AG10803 (cell line): ENCODE measurements at places on chromosomes 1 and 21.

DNA sequence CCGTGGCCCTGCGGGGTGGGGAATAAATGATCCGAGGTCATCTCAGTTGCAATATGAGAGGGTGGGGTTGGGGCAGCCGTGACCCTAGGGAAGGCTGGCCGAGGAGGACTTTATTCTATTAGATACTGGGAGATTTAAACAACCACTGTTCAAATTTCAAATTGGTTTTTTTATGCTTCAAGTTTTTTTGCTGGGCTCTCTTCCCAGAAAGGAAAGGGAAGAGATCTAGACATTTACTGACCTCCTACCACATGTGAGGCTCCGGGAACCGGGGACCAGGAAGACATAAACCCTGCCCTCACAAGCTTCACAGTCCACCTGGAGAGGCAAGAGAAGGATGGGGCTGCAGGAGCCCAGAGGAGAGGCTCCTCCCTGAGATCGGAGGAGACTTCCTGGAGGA lies 207.3 kb downstream of the FOXD2 start:
- DNase-seq, result no peak

DNA sequence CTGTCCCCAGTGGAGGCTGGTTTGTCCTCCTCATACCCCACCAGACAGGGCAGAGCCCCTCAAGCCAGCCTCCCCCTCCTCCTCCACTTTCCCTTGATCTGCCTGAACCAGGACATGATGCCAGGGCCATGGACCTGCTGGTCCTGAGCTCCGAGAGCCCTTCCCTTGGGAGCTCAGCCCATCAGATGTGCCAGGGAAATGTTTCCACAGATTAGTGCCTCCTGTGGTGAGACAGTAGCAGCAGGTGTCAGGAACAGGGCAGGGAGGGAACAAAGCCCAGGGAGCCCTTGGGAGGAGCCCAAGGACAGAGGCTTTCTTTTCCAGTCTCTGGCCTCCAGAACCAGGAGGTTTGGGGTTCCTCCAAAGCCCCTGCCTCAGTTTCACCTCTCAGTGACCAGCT lies 14.6 kb upstream of the SLC41A1 start:
- DNase-seq, result no peak

GRCh38 chr1:245880754-245881403 lies 626.2 kb downstream of the SMYD3 start:
- DNase-seq, result peak; percentile 93

DNA sequence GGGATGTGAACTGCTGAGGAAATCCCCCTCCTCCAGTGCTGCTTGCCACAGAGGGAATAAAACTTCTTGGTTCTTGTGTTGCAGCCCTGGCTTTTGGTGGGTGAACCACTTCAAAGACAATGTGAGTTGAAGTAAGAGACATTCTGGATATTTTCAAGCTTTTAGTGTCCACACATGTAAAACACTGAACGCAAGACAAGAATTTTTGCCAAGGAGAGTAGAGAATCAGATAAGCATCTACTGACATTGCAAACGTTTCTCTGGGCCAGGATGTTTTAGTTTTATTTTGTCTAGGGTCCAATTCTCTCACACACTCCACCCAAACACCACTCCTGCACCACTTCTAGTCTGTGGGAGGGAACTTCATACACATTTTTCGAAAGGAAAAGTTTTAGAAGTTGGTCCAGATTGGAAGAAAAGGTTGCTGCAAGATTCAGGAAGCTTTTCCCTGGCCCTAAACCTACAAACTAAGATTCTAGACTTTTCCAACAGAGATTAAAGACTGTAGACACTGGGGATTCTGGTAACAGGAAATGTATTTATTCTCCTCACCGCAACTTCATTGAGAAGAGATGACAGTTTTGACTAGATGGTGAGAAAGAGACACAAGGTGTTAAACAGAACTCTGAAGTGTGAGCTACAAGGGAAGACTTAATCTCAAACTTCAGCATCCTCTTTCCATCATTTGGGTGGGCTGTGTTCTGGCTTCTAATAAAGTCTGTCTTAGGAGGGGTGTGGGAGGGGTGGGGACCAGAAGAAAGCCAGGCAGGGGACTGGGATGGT lies 16.1 kb downstream of the FASLG start:
- peak; percentile 50 for DNase-seq

GRCh38 chr1:55632058-55632457 lies 416.9 kb upstream of the USP24 start:
- DNase-seq, result peak; percentile 80

DNA sequence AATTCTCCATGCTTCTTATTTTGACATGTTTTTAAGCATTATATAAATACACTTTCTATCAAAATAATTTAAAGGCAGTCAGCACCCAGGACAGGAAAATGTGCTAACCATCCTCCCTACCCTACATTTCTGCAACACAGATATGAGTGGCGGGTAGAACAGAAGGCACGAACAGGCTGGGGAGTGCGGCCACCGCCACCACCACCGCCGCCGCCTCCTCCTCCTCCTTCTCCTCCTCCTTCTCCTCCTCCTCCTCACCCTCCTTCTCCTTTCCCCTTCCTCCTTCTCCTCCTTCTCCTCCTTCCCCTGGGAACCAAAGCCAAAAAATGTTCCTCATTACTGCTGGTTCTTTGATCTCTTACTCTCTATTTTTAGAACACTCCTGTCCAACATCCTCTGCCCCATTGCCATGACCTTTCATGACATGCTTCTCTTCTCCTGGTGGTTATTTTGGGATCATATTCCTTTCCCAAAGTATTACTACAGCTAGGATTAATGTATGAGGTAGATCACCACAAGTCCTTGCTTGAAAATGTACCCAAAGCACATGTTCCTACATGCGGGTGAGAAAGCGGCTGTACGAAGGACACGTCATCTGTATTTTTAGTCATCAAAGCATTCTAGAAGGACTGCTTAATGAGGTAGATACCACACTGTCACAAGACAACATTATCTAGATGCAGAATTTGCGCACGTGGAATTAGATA lies 24.5 kb upstream of the CCN1 start:
- no peak for DNase-seq

DNA sequence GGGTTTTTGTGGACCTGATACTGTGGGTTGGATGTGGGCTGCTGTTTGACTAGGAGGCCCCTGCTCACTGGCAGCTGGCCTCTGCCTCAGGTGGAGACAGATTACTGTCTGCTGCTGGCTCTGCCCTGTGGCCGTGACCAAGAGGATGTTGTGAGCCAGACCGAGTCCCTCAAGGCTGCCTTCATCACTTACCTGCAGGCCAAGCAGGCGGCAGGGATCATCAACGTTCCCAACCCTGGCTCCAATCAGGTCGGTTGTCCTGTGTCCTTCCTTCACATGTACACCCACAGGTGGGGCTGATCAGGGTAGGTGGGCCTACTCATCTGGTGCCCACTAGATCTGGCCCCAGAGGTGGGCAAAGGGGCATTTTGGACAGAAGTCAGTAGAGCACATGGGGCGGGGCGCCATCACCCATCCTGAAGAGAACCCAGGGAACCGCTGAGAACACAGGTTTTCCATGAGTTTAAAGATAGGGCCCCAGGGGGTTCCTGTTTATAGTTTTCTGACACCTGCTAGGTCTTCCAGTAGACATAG lies 37.2 kb downstream of the ZBTB17 start:
- no peak for DNase-seq

DNA sequence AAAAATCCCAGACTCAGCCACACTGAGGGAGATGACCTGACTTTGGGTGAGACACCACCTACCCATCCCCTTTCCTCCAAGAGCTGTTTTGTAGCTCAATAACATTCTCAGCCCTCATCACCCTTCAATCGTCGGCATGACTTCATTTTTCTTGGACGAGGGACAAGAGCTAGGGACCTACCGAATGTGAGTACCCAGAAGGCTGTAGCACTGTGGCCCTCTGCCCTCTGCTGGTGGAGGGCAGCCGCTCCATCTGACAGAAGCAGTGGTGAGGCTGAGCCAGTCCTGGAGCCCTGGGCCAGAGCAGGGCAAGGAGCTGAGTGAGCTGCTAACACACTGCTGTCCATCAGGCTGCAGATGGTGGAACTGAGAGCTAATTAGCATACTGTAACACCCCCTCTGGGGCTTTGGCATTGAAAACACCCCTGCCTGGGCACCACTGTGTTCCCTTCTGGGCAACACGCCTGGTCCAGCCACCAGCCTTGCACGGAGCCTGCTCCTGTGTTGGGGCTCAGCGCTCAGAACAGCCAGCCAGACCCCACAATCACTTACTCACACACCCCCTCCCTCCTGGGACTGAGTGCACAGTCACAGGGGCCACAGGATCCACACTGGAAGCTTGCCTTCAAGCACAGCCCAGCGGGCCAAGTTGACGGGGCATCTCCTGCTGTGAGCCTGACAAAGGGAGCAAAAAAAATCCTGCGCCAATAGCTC lies 18.3 kb upstream of the ALPL start:
- peak; percentile 82 for DNase-seq

GRCh38 chr1:24379733-24380315 lies 33.8 kb downstream of the STPG1 start:
- DNase-seq, result peak; percentile 24

DNA sequence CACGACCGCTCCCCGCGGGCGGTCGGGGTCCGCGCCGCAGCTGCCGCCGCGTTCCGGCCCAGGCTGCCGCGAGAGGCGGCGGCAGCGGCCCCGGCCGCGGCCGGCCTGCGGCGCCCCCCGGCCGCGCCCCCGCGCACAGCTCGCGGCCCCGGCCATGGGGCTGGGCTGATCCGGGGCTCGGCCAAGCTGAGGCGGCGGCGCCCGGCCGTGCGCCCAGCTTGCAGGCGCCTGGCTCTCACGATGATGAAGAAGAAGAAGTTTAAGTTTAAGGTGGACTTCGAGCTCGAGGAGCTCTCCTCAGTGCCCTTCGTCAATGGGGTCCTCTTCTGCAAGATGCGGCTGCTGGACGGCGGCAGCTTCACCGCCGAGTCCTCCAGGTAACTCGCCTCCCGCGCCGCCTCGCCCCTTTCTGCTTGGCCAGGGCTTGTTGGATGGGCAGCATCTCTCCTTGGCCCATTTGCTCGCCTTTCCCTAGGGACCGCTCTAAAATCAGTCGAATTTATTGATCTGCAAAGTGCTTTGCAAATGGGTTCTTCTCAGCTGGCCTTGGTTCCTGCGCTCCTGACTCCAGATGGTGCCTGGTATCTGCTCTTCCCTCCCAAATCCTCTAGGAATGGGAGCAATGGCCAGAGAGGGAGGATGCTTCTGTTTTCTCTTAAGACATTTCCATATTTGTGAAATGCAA lies 431 bp downstream of the EEIG2 start:
- peak; percentile 25 for DNase-seq

GRCh38 chr1:7448986-7449385 lies 322.1 kb upstream of the VAMP3 start:
- DNase-seq, result no peak

DNA sequence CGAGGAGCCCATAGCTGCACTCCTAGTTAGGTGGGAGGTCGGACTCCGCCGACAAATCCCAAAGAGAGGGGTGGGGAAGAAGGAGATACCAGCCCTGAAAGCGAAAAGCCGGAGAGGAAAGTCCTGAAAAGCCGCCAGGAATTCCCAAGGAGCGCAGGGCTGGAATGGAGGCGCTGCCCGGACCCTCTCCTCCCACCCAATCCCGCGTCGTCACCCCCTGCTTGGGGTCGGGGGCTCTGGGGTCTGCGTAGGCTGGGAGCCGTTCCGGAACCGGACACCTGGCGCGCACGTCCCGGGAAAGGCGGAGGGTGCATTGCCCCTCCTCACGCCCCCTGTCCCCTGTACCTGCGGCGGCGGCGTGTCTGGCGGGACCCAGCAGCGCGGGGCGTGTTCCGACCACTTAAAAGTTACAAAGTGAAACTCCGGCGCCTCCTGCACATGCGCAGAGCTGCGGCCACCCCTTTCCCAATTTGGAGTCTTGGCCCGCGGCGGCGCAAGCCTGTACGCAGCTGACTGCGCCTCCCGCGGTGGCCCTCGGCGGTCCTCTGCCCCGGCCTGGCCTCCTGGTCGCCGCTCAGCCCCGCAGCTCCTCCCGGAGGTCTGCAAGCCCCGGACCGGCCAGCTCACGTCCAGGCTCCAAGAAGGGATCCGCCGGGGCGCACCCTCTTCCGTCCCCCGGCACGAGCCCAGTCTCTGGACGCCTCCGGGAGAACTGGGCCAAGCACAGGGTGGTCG lies at the start of gene TMEM63A:
Gene TMEM63A (minus strand): TSS at position 422 of the 735 bp plus-strand sequence. CDS start 4,800 bp downstream, outside the sequence.
- DNase-seq, result peak; percentile 82

- no peak for DNase-seq
These were observed 51.9 kb downstream of the COL11A1 start for GRCh38 chr1:103056423-103056822.

- DNase-seq, result peak; percentile 80
These were observed at the start of gene PIGV for GRCh38 chr1:26787706-26788514. Gene PIGV (plus strand): TSS chr1:26787950. CDS start chr1:26790816, 2,866 bp downstream.

DNA sequence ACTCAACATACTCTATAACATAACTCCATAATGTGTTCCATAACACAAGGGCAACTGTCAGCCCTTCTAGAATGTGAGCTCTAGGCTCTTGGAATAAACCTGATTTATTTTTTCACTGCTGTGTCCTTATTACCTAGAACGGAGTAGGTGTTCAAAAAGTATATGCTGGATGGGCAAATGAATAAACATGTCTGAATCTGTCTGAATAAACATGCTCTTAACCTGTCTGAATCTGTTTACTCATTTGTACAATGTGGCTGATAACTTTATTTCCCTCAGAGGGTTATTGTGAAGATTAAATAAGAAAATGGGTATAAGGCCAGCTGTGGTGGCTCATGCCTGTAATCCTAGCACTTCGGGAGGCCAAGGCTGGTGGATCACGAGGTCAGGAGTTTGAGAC lies 42.3 kb downstream of the AZIN2 start:
- DNase-seq, result no peak

GRCh38 chr1:38551318-38552307 lies 308.0 kb downstream of the RRAGC start:
- no peak for DNase-seq

- DNase-seq, result no peak
These were observed 8.3 kb downstream of the DISP3 start for GRCh38 chr1:11487196-11487751.

- DNase-seq, result peak; percentile 70
These were observed 57.7 kb downstream of the ATG4C start for GRCh38 chr1:62841587-62842169.

- no peak for DNase-seq
These were observed 15.4 kb upstream of the RNU1-4 start for GRCh38 chr1:16724718-16725438.

GRCh38 chr1:87123610-87124009 lies 205.1 kb upstream of the LMO4 start:
- no peak for DNase-seq

DNA sequence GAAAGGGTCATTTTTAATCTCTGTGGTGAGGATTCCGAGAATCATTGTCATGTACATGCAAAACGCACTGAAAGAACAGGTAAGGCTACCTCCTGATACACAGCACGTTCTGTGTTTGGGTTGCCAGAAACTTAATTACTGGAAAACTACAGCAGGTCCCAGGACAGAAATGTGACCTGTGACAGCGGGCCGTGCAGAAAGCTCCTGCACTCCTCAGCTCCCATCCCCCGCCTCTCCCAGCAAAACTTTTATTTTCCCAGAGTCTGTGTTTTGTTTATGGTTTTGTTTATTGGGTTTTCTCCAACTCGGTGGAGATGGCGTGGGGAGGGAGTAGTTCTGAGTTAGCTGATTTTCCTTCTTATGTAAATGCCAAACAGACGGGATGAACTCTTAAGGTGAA lies 44.7 kb downstream of the SLC44A3 start:
- peak; percentile 50 for DNase-seq

- peak; percentile 53 for DNase-seq
These were observed 865 bp upstream of the PTPN22 start for GRCh38 chr1:113872219-113872935.
